ENCODE measurements at places on chromosomes 2 and 18.

GRCh38 chr2:207123776-207124391, 41.9 kb downstream of the KLF7 start:
- DNase-seq, result no peak

- DNase-seq, result no peak
Observed at GRCh38 chr2:15770606-15771005, 169.7 kb upstream of the MYCN start.

GRCh38 chr2:238097201-238097987, 2.7 kb upstream of the ESPNL start:
- no peak for DNase-seq

DNA sequence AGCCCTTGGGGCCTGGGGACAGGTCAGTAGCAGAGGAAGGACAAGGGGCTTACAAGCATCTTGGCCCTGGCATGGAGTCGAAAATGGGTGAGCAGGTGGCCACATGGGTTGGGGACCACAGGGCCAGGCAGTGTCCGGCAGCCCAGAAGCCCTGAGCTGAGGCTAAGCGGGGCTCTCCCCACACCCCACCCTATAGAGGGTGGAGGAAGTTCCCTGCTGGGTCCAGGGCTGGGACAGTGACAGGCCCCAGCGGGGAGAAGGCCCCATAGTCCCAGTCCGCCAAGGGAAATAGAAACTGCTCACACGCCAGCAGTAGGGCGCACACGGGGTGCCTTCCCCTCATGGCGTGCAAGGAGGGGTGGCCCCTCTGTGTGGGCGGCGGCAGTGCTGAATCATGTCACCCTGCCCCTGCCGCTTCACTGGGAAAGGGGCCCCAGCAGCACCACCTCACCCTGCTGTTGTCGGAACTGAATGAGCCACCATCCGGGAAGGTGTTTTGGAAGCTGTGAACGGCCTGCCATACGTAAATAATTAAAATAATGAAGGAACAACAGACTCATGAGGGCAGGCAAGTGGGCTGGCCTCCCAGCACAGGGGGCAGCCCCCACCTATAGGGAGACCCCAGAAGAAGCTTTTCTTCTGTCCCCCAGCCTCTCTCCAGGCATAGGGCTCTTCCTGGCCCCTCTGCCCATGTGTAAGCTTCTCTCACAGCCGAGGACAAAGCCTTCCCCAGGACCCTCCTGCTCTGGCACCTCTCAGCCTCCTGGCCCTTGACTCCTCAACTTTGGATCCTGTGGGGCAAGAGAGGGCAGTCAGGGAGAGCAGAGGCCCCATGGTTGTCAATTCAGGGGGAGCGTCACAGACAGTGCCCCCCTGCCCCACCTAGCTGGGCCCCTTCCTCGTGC, 12.7 kb upstream of the DUSP2 start:
- DNase-seq, result peak; percentile 88

DNA sequence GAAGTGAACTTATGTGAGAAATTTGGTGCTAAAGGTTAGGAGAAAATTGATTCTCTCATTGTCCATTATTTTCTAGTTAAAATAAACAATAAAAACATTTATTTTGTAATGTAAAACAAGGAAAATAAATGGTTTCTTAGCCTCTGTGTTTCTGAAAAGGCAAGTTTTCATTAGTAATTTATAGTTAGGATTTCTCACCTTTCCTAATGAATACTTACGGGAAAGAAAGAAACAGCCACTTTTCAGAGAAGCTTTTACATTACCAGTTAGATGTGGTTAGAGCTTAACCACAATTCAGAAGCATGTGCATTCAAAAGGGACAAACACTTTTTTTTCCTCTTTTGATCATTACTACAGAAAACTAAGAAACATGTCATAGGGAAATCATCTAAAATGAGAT, 18.8 kb downstream of the NEMP2 start:
- no peak for DNase-seq

DNA sequence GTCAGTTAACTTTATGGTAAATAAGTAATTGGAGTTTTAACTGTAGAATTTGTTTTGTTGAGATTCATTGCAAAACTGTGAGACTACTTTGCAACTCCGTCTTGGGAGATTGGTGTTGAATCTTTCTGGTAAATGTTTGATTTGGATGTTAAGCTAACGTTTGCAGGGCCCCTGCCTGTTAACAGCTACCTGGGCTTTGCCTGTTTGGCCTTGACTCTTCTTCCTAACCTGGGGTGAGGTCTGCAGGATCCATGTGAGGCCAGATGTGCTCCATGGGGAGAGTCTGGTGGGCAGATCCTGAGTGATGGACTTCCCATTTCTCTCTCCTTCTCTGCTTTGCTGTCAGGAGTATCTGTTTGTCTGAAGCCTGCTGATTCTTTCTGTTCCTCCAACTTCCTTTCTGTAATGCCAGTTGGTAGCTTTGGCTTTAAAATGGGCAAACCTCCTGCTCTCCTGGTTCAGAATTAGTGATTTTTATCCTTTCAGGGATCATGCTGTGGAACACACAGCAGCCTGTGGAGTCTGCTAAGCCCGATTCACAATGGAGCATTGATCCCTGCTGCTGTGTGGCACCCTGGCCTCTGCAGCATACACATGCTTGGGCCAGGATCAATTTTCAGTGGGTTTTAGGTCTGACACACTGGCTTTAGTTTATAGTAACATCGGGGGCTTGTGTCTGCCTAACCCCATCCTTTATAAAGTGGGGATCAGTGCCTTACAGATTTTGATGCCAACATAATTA, 36.3 kb downstream of the PTPRM start:
- no peak for DNase-seq

GRCh38 chr2:101354420-101355311, 32.6 kb downstream of the CREG2 start:
- no peak for DNase-seq

DNA sequence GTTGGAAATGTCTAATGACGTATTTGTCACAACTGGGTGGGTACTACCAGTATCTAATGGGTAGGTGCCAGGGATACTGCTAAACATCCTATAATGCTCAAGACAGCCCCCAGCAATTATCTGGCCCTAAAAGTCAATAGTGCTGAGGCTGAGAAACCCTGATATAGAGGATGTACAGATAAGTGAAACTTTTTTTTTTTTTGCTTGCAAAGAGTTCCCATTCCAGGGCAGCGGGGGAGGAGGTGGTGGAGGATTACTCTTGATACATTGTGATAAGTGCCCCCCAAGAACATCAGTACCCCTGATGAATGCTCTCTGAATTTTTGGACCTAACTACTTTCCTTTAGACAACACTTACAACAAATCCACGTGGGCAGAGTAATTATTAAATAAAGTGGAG, 329.7 kb upstream of the SPRED2 start:
- DNase-seq, result no peak

- no peak for DNase-seq
Observed at GRCh38 chr2:118750959-118751565, 96.4 kb downstream of the EN1 start.

DNA sequence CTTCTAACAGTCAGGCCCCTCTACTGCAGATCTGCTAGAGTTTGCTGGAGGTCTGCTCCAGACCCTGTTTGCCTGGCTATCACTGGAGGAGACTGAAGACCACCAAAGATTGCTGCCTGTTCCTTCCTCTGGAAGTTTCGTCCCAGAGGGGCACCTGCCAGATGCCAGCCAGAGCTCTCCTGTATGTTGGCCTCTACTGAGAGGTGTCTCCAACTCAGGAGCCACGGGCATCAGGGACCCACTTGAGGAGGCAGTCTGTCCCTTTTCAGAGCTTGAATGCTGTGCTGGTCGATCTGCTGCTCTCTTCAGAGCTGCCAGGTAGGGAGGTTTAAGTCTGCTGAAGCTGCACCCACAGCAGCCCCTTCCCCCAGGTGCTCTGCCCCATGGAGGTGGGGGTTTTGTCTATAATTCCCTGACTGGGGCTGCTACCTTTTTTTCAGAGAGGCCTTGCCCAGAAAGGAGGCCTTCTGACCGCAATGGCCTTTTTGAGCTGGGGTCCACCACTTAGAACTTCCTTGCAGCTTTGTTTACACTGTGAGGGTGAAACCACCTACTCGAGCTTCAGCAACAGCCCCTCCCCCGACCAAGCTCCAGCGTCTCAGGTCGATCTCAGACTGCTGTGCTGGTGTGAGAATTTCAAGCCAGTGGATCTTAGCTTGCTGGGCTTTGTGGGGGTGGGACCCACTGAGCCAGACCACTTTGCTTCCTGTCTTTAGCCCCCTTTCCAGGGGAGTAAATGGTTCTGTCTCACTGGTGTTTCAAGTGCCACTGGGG, 566.0 kb downstream of the NR4A2 start:
- no peak for DNase-seq

- no peak for DNase-seq
Observed at GRCh38 chr2:120934574-120935338, 199.1 kb downstream of the GLI2 start.

GRCh38 chr2:99903981-99904380, 238.4 kb downstream of the AFF3 start:
- DNase-seq, result no peak

GRCh38 chr18:63083020-63083531, 236.5 kb downstream of the BCL2 start:
- DNase-seq, result no peak

DNA sequence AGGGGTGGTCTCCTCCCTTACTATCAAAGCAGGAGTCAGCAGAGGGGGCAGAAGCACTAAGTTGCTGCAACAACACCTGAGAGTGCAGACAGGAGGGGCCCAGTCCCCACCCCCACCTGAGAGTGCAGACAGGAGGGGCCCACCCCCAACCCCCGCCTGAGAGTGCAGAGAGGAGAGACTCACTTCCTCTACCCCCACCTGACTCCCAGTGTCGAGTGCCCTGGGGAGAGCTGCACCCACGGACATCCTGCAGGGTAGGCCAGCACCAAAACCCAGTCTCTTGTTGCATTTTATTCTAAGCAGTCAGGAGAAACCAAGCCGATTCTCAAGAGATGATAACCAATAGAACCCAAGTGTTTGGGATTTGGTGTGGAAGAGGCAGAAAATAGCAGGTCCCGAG, 78.4 kb downstream of the NAPG start:
- no peak for DNase-seq

DNA sequence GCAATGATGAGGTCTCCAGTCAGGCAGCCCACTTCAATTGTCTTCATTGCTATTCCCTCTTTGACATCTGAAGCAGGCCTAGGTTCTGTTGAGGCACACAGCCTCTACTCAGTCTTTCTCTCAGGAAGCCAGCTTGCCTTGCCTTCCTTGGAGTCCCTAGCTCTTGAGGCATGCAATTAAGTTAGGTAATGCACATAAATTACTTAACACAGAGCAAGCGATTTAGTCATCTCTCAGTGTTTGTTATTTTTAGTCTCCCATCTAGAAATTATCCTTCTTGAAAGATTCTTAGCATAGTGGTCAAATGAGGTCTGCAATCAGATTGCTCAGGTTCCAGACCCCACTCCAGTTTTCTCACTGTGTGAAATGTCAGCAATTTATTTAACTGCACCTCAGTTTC, 32.0 kb downstream of the SULT1C4 start:
- no peak for DNase-seq

- no peak for DNase-seq
Observed at GRCh38 chr18:56118422-56118821, 520.0 kb downstream of the TXNL1 start.

DNA sequence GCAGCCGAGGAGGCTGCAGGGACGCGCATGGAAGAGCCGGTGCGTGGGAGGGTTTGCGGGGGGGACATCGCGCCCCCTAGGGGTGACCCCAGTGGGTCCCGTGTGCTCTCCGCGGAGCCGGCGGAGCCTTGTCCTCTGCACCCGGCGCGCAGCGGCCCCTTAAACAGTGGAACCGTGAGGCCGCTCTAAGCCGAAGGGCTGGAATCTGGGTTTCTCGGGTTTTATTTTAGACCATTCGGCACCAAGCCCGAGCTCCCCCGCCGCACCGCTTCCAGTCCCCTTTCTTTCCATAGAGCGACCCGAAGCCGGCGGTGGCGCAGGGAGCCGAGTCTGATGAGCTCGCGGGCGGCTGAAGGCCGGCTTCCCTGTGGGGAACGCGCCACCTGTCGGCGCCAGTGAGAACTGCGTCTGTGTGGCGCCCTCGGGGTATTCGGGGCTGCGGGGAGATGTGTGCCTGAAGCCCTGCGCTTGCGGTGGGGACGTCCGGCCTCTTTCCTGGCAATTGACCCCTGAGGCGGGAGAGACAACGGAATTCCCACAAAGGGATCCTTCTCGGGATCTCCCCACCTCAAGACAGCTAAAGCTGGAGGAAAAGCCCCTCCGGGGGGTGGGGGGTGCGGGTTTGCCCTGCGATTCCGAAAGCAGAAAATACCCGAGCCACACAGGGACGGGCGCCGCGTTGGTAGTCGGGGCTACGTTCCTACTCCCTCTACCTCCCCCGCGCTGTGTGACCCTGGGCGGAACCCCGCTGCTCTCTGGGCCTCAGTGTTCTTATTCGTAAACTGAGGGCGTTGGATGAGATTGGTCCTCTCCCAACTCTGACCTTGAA, 8.2 kb upstream of the EN1 start:
- peak; percentile 76 for DNase-seq

GRCh38 chr2:36359067-36359466, 3.5 kb downstream of the CRIM1 start:
- DNase-seq, result no peak

GRCh38 chr2:201933792-201934237, 99.8 kb upstream of the FZD7 start:
- DNase-seq, result no peak

GRCh38 chr2:156702541-156702940, 266.4 kb downstream of the GPD2 start:
- no peak for DNase-seq

- no peak for DNase-seq
Observed at GRCh38 chr2:241116606-241117560, 14.8 kb upstream of the MTERF4 start.

GRCh38 chr2:120736202-120736623, 545 bp downstream of the GLI2 start:
- no peak for DNase-seq

DNA sequence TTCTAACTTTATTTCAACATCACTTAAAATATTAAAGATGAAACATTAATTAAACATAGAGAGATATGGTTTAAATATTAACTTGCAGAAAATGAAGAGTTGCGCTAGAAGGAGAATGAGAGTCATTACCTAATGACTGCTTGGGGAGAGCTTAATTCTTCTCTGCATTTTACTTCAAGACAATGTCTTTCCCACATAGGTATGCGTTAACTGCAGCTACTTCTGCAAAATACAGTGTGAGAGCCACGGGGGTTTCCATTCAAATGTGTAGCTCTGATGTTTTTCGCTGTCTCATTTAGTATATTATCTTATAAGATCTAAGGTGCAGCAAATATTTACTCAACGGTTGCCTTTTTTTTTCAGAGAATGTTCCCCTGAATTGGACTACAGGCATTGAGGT, 126.7 kb downstream of the TMX3 start:
- DNase-seq, result no peak

DNA sequence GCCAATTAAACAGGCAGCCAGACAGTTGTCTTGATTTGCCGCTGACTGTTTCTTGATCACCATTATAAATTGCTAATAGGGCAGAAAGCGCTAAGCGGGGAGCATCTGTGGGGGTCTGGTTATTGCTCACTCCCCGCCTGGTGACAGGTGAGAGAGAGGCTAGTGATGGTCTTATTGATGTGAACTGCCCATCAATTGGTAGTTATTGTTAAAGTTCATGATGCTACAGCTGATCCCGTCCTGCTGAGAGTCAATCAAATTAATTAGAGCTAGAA, 148.5 kb downstream of the LNPK start:
- DNase-seq, result no peak

DNA sequence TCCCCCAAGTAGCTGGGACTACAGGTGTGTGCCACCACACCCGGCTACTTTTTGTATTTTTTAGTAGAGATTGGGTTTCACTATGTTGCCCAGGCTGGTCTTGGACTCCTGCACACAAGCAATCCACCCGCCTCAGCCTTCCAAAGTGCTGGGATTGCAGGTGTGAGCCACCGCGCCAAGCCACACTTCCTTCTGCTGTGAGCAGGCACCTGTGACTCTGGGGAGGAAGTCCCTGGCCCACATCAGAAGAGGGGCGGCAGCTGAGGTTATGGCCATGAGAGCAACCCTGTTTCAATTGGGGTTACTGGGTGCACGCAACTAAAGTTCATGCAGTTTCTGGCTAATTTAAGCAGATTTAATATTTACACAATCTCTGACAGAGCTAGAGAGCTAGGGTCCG, 91.0 kb downstream of the PLB1 start:
- DNase-seq, result no peak
